ENCODE measurements at places on chromosomes 6 and 20.

DNA sequence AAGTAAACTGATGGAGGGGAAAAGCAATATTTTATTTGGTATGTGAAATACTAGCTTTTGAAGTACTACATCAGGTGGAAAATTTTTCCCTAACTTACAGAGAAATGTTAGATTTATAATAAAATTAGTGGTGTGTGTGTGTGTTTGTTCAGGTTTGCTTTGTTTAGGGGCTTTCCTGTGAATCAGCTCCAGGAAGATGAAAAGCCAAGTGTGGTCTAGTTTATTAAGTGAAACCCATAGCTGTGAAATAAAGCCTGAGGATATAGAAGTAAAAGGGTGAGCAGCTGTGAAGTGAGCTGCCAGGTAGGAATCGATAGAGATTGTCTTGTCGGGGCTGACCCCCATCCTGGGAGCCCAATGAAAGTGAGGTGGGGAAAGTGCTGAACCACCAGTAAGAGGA is 347.6 kb upstream of the IMPG1 start:
- DNase-seq = no peak

- DNase-seq = peak; percentile 27
Observed at GRCh38 chr20:9323622-9324021, 190.8 kb upstream of the LAMP5 start.

GRCh38 chr6:105135056-105135455 is 44.8 kb downstream of the POPDC3 start:
- DNase-seq = peak; percentile 11

- no peak for DNase-seq
Observed at GRCh38 chr6:162627362-162627761, 100.2 kb downstream of the PRKN start.

DNA sequence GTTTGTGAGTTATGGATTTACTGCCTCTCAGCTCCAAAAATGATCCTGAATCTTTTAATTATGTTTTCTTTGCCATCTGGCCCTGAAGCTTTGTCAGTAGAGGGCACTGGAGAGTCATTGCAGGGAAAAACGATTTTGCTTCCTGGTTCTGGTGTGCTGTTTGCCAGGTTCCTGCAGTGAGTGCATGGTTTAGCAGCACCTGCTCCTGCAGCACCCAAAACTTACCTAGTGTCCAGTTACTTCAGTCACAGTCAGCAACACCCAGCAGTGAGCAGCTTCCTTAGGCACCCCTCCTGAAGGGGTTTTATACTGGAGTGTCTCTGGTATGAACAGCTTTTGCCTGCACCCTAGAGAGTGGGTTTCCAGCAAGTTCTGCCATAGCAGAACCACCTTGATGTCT is 6.0 kb upstream of the TRIM26 start:
- peak; percentile 74 for DNase-seq

- peak; percentile 54 for DNase-seq
Observed at GRCh38 chr20:45963059-45964005, 8.7 kb downstream of the ZNF335 start.

DNA sequence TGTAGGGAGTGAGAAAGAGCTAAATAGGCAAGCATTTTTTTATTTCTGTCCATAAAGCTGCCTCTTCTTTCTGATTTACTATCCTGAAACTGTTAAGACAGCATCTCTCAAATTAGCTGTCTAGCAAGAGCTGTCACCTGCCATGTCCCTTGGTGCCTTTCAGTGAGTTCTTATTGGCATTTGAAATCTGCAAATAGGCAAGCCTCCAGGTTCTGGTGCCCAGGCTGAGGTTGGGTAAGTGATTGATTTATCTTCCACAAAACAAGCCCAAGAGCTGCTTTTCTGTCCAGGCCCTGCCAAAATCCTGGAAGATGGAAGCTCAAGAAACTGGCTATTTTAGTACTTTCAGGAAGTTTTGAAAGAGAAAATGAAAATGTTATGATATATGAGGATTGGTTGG is 22.4 kb downstream of the MANEA start:
- no peak for DNase-seq

DNA sequence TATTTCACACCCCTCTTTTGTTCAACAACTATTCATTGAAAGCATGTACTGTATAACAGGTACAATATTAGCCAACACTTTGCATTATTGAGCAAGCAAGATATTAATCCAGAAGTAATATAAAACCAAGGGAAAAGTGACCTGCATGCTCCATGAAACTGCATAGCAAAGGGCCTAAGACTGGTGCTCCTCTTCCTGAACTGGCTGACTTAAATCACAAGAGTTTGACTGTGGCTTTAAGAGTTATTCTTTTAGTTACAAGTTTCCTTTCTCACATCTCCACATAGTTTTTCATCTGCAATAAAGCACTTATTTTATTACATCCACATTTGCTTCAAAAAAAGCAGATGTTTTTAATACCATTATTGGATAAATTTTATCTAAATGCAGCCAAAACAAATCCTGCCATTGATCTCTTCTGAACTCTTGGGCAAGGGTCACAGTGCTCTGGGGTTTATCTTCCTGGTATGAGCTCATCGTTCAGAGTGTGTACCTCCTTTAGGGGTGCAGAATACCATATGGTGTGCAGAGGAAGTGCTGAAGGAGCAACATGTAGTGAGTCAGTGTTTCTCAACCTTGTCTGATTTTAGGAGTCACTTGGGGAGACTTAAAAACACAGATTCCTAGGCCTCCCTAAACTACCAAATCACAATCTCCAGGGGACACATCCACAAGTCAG is 1225.9 kb upstream of the MAP3K7 start:
- no peak for DNase-seq

DNA sequence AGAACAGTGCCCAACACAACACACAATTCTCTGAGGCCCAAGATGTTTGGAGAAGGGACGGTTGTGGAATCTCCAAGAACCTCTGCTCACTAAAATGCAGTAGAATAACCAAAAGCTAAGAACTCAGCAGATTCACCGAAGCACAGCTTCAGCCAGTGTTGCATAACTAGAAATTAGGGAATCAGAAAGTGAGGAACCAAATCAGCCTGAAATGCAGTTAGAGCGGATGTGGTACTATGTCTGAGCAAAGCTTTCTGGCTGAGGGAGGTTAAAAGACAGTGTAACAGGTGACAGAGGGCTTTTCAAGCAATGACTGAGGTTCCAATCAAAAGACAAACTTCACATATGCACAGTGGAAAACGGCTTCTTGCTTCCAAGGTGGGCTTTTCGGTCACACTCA is 197.9 kb upstream of the KCNK16 start:
- DNase-seq = no peak

- no peak for DNase-seq
Observed at GRCh38 chr6:28068067-28068466, 12.3 kb upstream of the ZNF165 start.

DNA sequence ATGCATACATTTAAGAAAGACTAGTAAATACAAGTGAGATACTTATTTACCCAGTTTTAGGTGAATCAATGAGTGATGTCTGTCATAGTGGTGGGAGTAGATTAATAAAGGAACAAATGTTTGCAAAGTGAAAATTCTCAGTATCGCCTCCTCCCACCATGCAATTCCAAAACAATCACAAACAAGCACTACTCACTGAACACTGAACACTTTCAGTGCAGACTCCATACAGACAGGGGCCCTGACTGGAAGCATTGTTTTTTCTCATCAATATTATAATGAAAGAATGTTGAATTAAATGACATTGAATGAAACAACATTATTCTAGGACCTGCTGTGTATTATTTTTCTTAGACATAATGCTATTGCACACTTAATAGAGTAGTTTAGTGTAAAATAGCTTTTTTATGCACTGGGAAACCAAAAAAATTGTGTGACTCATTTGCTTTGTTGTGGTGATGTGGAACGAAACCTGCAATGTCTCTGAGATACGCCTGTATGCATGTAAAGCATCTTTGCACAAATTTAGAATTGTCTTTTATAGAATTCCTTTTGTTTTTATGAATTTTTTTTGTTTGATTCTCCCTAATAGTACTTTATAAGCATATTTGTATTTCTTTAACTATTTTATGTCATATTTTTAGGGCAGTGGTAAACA is 317.5 kb downstream of the UTRN start:
- no peak for DNase-seq

GRCh38 chr20:4560667-4561066 is 161.0 kb upstream of the PRND start:
- DNase-seq = no peak

GRCh38 chr6:72250664-72251063 is 364.3 kb downstream of the RIMS1 start:
- no peak for DNase-seq

DNA sequence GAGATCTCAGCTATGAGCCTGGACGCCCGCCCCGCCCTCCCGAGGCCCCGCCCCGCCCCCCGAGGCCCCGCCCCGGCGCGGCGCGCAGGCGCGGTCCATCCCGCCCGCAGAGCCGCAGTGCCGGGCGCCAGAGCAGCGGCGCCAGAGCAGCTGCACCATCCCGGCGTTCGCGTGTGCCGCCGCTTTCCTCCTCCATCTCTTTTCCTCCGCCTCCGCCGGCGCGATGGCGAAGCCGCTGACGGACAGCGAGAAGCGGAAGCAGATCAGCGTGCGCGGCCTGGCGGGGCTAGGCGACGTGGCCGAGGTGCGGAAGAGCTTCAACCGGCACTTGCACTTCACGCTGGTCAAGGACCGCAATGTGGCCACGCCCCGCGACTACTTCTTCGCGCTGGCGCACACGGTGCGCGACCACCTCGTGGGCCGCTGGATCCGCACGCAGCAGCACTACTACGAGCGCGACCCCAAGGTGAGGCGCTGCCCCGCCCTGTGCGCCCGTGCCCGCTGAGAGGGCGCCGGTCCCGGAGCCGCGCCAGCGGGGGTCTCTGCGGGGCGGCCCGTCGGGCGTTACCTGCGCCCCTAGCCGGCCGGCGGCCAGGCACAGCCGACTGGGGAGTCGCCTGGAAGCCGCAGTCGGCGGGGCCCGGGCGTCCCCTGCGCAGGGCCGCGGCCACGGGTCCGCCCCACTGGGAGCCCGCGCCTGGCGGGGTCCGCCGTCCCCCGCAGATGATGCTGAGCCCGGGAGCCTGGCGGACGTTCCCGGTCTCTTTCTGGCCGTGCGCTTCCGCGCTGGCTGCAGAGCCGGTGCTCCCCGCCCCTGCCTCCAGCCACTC is at the start of gene PYGB:
Gene PYGB, plus strand, starts transcription at position 130 of the 830 bp plus-strand sequence. Its CDS starts 94 bp downstream, at position 224.
- peak; percentile 87 for DNase-seq

DNA sequence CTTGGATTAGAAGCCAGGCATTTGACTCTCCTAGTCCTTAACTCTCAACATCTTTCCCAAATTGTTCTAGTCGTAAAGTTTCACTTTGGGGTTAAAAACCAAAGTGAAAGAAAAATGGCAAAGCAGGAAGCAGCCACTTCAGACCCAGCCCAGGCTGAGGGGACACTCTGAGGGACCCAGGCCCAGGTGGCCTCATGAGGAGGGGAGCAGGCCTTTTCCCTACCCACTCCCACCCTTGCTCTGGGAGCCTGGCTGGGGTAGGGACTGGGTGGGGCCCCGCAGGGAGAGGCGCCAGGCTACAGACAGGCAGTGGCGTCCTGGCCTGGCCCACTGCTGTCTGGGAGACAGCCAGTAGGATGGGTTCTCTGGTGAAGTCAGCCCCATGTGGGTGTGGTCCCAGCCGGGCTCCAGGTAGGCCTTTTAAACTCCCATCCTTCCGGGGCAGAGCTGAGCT is 68.7 kb upstream of the MYL9 start:
- DNase-seq = no peak

GRCh38 chr6:42507901-42508300 is 55.9 kb upstream of the UBR2 start:
- no peak for DNase-seq

DNA sequence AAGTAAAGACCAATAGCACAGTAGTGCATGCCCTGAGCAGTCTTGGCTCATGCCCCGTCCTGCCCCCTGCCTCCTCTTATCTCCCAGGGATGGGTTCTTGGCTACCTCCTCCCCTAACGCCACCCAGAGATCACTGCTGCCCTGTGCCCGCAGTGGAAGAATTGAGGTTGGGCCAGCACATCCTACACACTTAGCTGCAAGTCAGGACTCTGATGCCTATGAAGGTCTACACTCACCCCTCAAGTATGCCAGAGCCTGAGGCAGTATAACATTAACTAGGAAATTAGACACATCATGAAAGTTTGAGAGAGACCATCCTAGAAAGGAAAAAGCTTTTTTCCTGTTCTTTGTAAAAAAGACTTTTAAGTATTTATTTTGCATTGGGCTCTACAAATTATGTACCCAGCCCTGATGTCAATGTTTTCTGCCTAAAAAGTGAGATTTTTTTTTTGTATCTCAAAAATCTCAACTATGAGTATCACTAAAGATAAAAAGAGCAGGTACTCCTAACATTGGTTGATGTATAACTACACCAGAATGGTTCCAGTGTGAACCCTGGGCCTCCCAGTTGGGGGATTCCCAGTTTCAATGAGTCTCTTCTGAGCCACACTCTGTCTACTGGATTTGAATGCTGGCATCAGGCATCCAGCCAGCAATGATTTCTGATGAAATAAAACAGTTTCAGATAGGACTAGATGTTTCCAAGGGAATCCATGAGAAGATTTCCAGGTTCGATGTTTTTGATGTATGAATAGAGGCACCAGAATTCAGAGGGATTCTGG is 115.4 kb downstream of the ISM1 start:
- no peak for DNase-seq

- DNase-seq = no peak
Observed at GRCh38 chr6:43867246-43867645, 97.2 kb downstream of the VEGFA start.

- no peak for DNase-seq
Observed at GRCh38 chr6:134491477-134491876, 173.6 kb upstream of the SGK1 start.

- DNase-seq = no peak
Observed at GRCh38 chr6:25022140-25022553, 86.4 kb upstream of the RIPOR2 start.

DNA sequence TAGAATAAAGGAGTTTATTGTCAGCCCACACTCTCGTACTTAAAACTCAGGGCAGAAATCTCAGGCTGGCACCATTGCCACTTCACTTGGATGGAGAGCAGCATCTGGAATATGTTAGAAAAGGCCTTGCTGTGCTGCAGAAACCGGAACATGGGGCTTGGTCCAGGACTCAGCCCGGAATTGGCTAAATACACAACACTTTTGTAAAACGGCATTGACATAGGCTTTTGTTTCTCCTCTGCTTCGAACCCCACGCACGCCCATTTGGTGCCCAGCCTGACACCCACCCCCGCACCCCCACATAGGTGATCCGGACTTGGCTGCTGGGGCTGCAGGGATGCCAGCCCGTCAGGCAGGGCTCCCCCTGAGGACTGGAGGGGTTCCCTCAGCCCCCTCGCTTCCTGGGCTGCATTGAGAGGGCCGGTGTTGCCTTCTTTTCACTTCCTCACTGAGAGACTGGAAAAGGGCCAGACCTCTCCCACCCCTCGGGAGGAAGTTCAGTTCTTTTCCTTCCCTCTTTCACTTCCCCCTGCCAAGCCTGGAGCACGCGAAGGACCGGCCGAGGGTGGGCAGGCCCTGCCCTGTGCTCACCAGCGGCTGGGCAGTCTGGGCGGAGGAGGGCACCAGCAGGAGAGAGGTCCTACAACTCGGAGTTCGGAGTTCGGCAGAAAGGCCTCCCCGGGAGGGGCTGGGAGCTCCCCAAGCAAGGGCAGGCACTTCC is 17.9 kb upstream of the CST3 start:
- DNase-seq = no peak

- peak; percentile 55 for DNase-seq
Observed at GRCh38 chr20:8156235-8157079, 24.4 kb downstream of the PLCB1 start.
